ENCODE measurements at places on chromosomes 2 and 18.
A peak's percentile ranks its signal among the peaks of the same experiment; 100 is the strongest.

DNA sequence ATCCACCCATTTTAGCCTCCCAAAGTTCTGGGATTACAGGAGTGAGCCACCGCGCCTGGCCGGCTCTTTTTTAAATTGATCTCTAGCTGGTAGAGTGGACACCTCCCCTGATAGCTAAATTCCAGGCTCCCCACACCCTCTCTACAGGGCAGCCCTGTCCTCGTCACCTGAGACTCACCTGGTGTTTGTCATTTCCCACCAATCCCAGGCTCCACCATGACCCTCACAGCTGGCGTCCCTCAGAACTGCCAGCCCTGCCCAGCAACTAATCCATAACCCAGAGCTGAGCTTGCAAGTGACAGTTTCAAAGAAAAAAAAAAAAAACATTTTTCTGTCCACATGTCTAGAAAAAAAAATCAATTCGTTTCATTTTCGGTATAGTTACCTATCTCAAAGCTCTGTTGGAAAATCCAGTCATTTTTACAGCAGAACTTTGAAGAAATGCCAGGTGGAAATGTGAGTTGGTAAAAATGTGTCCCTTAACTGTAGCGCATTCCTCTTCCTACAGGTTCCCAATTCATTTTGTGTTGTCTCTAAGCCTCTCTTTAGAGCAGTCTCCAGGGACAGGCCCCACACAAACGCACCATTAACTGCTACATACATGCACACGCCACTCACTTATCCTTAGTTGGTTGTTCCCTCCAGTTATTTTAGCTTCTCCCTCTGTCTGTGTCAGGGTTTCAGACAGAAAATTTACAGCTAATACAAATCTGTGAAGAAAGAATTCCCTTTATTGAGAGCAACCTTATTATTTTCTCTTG lies 294.7 kb downstream of the FBXO15 start:
- no peak for DNase-seq

- DNase-seq: no peak
Measured at GRCh38 chr2:152326710-152327109, 8.3 kb upstream of the FMNL2 start.

DNA sequence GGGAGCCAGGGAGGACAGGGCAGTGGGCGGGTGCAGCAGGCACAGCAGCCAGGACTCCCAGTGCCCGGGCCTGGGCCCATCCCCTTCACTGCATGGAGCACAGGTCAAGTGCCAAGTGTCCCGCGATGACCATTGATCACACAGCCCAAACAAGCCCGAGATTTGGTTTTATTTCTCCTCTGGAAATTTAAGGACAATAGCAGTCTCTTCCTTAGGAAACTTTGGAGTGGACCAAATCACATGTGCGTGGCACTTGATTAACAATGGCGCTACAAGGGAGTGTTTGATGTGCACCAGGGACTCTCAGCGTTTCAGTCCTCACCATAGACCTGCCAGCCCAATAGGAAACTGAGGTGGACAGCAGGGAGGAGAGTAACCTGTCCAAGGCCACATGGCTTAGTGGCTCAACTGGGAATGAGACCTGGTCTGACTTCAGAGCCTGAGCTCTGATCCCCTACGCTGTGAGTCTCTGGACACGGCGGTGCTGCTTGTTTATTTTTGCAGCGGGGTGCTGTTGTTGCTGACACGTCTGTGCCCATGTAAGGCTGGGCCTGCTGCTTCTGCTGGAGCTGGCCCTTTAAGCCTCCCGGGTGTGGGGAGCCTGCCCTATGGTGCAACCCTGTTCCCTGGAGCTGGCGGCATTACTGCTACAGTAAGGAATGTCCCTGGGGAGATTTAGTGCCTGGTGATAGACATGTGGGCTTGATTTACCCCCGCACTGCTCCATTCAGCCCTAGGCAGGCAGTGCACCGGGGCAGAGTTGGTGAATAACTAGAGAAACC lies 194.2 kb downstream of the INHBB start:
- DNase-seq: no peak

DNA sequence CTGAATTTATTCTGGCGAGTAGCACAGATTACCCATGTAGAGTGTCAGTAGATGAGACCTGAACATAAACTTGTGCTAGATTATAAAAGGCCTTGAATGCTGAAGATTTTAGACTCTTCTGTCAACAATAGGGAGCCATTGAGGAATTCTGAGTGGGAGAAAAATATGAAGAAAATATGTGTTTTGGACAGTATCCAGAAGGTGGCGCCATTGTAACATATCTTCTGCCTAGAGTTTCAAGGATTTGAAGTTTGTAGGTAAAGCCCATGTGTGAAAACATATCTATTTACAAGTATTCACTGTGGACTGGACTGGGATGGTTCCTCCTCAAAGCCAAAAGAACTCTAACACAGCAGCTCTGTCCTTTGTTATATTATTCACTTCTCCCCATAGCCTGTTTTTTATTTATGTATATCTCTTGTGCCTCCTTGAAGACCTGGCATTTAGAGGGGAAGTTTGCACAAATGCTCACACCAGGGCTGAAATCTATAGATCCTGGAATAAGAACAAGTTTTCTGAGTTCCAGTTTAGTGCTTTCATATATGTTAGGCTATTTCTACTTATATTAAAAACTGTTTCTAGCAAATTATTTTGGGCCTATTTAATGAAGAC lies 124.9 kb downstream of the RDH14 start:
- DNase-seq: peak; percentile 80

- DNase-seq: no peak
Measured at GRCh38 chr2:96024336-96025193, 10.2 kb downstream of the GPAT2 start.

- DNase-seq: no peak
Measured at GRCh38 chr2:236305531-236305930, 41.3 kb upstream of the ASB18 start.

DNA sequence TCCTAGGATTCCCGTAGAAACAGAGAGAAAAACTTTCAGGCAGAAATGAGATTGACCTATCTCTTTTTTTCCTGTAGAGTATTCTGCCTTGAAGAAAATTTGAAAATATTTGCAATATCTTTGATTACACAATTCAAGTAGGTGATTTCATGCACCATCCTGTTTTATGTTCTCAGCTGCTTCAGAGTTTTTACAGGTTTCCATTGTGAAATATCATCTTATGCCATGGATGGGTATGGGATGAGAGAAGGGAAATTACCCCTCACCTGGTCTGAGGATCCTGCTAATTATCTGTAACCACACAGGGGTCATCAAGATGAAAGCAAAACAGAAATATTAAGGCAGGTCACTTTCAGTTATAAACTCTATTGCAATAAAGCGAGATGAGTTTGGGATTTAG lies 264.8 kb downstream of the TXNL1 start:
- DNase-seq: no peak

- no peak for DNase-seq
Measured at GRCh38 chr2:113795405-113795920, 39.0 kb upstream of the SLC35F5 start.

DNA sequence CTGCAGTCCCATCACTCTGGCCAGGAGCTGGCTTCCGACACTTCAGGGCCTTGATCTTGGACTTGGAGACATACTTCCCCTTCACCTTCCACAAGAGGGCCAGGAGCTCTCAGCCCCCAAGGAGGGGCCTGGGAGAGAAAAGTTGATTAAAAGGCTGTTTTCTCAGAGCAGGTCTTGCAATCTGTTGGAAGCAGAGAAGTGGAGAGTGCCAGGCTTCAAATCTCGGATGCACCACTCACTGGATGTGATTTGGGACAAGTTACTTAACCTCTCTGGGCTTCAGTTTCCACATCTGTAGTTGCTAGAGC lies 255.3 kb downstream of the CYP26B1 start:
- no peak for DNase-seq

GRCh38 chr18:57819671-57820460 lies 16.8 kb upstream of the ATP8B1 start:
- peak; percentile 91 for DNase-seq

DNA sequence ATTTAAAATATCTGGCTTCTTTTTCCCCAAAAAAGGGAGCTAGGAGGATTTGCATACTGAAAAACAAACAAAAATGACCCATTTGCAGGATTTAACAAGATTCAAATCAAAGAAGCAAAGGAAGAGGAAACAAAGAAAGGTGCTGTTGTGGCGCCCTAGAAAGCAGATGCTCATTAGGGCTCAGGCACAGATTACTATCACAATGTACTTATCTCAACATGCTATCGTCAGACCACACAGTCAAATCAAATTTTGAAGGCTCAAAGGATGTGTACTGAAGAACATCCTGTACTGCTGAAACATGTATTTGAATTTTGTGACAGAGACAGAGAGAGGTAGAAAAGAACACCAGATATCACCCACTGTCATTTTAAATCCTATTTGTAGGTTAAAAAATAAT lies 10.9 kb downstream of the RBMS1 start:
- no peak for DNase-seq

DNA sequence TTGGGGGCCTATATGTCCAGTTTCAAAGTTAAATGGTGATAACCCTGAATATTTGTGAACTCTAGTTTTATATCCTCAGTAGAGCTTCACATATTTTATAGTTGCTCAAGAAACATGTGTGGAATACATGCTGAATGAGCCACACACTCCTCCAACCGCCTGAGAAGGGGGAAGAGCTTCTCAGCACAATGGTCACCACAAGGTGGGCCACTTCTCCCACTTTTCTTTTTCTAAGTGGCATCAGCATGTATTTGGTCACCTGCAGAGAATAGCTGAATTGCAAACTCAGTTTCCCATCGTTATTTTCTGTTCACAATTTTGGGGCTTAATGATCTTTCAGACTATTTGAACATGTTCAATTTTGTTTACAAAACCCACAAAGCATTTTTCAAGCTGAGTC lies 340.5 kb downstream of the PARD3B start:
- no peak for DNase-seq

Measured in OCI-M1 (cell line).